ENCODE measurements at places on chromosomes 5 and 9. TPM values are rescaled to one million over a fixed set of nuclear protein-coding genes. Genes with fewer than 3 reads are reported as not detected.

Gene PCDHGA8
- total RNA-seq: 0.02 TPM

Gene CDO1
- not detected for total RNA-seq

Gene GRAMD2B
- 0.69 TPM for total RNA-seq

Gene SPINK13
- not detected for total RNA-seq

Gene POLK
- total RNA-seq: 11.2 TPM

Gene DPYSL3
- total RNA-seq: 16.2 TPM

All from A549 treated with ZK216348 at 1 μM for 4 hours (cell line).